ENCODE measurements at places on chromosomes 12 and 14. TPM values are rescaled to one million over a fixed set of nuclear protein-coding genes. Genes with fewer than 3 reads are reported as not detected.

- DNase-seq = no peak
Observed at GRCh38 chr12:78559886-78560285, 304.7 kb upstream of the SYT1 start.

DTX3 gene
- 23.8 TPM for total RNA-seq

DNA sequence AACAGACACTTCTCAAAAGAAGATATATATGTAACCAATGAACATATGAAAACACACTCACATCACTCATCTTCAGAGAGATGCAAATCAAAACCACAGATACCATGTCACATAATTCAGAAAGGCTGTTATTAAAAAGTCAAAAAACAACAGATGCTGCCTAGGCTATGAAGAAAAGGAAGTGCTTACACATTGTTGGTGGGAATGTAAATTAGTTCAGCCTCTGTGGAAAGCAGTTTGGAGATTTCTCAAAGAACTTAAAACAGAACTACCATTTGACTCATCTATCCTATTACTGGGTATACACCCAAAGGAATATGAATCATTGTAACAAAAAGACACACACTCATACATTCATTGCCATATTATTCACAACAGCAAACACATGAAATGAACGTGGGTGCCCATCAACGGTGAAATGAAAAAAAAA is 35.1 kb downstream of the EIF2S3B start:
- DNase-seq = no peak

DNA sequence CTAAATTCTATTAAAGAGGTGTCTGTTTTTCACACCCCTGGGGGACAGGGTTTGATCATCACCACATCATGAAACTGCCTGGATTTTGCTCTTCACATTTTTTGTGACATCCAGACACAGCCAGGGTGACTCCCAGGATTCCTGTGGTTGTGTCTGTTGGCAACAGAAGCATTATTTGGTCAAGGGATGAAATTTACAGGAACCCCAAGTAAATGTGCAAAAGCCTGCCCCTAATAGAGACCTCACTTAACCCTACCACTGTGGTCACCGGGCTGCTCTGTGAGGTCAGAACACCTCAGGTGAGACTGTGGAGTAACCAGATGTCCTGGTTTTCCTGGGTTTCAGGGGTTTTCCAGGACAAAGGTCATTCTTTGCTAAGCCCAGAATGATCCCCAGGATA is 103.8 kb downstream of the DAD1 start:
- DNase-seq = no peak

DNA sequence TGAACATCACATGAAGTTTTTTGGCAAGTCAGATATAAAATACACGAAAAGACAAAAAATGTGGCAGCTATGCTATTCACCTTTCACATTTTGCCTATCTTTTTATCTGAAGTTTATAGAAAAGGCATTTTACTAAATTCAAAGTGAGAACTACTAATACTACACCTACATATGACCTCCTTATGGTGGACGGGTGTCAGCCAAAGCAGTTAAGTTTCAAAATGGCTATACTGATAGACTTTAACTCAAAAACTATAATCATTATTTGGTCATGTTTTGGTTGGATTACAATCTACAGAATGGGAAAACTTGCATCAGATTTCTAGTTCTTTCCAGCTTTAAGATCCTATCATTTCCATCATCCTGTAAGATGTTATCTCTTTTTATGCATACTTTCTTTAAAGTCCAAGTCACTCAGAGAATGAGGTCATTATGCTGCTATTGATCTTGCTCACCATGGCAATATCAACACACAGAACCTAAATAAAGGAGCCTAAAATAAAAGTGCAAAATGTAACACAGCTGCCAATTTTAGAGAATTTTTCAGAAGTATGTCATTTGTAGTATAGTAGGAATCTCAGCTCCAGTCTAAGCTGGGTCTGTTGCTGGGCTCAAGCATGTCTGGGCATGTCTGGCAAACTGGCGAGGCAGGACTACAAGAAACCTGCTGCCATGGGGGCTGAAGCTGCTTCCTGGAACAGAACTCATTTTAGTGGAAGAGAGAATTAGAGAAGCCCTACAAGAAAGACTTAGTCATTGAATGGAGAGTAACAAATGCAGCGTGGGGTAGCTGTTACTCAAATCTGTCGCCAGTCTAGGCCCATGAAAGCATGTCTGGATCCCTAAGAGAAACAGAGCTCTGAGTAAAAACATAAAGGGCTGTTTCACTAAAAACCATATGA is 7.6 kb upstream of the AEBP2 start:
- DNase-seq = no peak

GRCh38 chr14:53409289-53409688 is 256.2 kb upstream of the DDHD1 start:
- DNase-seq = no peak

DNA sequence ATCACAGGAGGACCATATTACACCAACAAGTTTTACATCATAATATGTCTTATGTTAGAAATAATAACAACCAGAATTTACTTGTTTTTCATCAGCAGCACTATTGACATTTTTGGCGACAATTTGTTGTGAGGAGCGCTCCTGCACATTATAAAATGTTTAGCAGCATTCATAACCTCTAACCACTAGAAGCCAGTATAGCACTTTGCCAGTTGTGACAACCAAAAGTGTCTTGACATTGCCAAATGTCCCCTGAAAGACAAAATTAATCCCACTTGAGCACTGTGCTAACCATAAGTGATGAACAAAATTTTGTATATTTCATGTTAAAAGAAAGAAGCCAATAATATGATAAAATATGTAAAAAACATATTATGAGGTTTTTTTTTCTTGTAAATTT is 356.9 kb upstream of the LMO3 start:
- no peak for DNase-seq

GRCh38 chr14:49506650-49507049 is 79.5 kb downstream of the RPS29 start:
- DNase-seq = no peak

SMCO2 gene
- total RNA-seq = not detected

GRCh38 chr14:103611215-103611614 is 17.8 kb upstream of the KLC1 start:
- DNase-seq = no peak

DNA sequence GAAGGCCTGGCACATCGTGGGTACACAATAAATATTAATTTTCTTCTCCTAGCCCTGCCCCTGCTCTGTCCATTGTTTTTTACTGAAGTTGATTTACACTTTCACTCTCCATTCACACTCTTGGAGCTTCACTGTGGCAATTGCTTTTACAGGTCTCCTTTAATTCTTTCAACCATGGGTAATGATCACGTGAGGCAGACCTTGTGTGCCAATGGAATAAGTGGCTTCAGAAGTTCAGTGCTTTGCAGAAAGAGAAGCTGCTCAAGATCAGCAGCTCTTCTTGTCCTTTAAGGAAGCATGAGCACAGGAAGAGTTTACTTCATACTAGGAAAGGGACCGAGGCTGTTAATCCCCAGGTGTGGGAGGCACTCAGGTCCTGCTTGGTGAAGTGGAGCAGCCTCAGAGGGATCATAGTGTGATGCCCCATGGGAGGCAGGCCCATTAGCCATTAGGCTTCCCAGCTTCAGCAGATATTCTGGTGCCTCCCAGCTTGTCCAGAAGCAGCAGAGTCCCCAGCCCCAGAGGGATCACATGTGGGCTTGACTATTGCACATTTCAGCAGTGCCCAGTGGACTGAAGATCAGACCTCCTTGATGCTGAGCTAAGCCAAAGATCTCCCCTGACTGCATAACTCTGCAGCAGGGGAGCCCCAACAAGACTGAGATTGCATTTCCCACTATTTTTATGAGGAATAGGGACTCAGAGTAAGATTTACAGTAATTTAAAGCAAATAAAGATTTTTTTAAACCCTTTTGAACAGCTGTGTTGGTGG is 5.0 kb upstream of the SLC35F4 start:
- DNase-seq = no peak

GRCh38 chr14:36493761-36494160 is 26.3 kb downstream of the NKX2-1 start:
- DNase-seq = no peak

DNA sequence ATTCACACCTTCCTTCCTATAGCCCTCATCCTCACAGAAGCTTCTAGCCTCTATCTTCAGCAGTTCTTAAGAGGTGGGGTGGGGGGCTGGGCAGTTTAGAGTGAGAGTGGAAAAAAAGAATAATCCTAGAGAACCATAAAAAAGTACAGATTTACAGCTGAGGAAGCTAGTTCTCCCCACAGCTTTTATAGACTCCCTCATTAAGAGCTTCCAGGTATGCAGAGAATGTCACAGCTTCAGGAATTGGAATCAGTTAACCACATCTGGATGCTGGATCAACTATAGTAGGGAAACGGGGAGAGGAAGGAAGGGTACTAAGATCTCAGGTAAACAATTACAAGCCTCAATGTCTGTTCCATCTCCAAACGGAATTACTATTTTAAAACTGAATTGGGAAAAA is 12.3 kb downstream of the GDF11 start:
- no peak for DNase-seq

DNA sequence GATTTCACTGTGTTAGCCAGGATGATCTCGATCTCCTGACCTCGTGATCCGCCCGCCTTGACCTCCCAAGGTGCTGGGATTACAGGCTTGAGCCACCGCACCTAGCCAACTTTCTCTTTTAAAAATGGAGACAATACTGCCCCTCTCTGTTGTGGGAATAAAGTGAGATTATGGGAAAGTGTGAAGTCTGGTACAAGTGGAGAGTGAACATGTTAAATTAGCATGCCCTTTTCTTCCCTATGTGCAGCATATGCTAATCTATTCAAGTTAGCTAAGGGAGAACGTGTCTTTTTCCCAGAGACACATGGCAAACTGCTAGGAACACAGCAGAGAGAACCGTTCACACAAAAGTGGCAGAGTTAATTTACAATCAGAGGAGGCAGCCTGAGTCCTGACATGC is 1.5 kb downstream of the COPS7A start:
- no peak for DNase-seq

GRCh38 chr12:70260646-70261045 is 17.4 kb downstream of the CNOT2 start:
- no peak for DNase-seq

DNA sequence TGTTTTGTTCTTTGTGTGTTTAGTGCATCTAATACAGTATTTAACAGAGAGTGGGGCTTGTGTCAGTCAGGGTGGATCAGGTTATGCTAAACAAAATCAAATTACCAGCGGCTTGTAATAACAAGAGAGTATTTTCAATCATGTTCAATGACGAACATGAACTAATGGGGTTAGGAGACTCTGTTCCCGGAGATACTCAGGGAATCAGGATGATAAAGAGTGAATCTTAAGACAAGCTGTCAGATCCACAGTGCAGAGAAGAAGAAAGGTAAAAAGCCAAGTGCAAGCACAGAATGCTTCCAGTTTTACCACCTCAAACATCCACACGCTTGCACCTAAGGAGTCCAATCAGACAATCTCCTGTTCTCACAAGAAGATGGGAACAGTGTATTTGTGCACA is 1331.5 kb upstream of the TMEM132C start:
- no peak for DNase-seq

DNA sequence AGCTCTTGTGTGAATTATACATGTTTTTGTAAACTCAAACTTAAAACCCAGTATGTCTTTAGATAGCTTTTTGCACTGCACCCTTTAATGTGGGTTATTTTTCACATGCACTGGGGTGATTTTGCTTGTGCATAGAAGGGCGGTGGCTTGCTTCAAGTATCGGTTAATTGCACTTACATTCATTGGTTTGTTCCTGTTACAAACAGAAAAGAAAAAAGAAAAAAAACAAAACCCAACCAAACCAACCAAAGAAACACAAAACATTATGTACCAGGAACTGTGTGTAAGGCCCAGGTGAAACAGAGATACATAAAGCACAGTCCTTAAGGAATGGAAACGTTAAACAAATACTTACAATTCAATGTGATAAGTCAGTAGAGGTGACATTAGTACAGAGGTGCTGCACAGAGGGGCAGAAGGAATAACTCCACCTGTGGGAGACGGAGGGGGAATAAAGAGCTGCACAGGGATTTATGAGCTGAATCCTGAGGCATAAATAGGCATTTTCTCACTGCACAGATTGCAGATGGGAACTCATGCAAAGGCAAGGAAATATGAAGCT is 151.4 kb downstream of the KTN1 start:
- no peak for DNase-seq

GRCh38 chr12:117067638-117068037 is 31.6 kb downstream of the TESC start:
- no peak for DNase-seq

DNA sequence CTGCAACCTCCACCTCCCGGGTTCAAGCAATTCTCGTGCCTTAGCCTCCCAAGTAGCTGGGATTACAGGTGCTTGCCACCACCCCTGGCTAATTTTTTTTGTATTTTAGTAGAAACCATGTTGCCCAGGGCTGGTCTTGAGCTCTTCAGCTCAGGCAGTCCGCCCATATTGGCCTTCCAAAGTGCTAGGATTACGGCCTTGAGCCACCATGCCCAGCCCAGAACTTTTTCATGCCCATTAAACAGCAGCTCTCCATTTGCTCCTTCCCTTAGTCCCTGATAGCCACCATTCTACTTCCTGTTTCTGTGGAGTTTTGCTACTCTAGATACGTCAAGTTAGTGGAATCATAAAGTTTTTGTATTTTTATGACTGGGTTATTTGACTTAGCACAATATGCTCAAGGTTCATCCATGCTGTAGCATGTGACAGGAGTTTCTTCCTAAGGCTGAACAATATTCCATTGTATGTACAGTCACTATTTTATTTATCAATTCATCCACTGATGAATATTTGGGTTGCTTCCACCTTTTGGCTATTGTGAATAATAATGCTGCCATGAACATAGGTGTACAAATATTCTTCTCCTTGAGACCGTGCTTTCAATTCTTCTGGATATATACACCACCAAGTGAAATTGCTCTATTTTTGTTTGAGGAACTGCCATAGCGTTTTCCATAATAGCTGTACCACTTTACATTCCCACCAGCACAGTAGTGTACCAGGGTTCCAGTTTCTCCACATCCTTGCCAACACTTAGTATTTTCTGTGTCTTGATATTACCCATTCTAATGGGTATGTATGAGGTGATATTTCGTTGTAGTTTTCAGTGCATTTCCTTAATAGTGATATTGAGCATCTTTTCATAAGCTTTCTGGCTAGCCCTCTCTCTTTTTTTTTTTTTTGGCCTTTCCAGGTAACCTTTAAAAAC is 15.0 kb downstream of the ATF1 start:
- DNase-seq = no peak

GRCh38 chr12:99983456-99984258 is 1.1 kb downstream of the ANKS1B start:
- DNase-seq = no peak

SYCP3 gene
- total RNA-seq = not detected

- DNase-seq = no peak
Observed at GRCh38 chr14:70317969-70318634, 41.4 kb downstream of the COX16 start.

PPP1R3E gene
- 7.9 TPM for total RNA-seq

KIF26A gene
- 6.4 TPM for total RNA-seq

OTOGL gene
- 0.38 TPM for total RNA-seq

Measured in Right ventricle myocardium inferior (tissue), 1 donor.